ENCODE measurements at places on chromosomes 7 and 10.
A peak's percentile ranks its signal among the peaks of the same experiment; 100 is the strongest.

GRCh38 chr7:28682801-28683200 lies 270.5 kb downstream of the CREB5 start:
- DNase-seq, result no peak

DNA sequence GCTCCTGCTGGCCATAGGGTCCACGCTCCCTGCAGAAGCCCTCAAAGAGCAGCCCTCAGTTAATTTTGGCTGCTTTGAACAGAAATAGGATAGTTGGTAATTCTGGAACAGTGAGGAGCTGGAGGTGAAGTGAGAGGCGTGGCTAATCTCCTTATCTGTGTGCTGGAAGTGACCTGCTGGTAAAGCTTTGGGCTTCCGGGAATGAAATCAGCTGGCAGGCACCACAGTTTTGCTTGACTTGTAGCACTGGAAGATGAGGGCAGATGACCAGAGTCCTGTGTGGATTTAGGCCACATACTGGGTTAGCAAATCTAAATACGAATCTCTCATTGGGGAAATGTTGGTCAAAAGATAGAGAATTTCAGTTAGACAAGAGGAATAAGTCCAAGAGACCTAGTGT lies 10.2 kb downstream of the ATP6V0E2 start:
- no peak for DNase-seq

- no peak for DNase-seq
Measured at GRCh38 chr10:31669357-31669756, 259.3 kb downstream of the ARHGAP12 start.

DNA sequence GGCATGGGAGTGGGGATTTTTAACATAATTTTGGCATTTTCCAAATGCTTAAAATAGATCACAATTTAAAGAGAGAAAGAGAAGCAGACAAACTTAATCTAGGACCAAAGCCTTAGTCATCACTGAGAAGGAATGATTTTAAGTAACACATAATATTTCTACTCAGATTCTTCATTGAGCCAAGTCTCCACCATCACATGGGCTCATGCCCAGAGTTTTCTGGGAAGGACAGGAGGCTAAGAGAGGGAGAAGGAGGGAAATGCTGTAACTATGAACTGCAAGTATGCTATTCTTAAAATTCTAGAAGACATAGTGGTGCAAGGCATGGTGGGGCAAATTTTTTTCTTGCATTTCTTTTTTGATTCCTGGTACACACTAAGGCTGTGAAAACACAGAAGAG lies 23.8 kb upstream of the UBE2D1 start:
- DNase-seq, result no peak

DNA sequence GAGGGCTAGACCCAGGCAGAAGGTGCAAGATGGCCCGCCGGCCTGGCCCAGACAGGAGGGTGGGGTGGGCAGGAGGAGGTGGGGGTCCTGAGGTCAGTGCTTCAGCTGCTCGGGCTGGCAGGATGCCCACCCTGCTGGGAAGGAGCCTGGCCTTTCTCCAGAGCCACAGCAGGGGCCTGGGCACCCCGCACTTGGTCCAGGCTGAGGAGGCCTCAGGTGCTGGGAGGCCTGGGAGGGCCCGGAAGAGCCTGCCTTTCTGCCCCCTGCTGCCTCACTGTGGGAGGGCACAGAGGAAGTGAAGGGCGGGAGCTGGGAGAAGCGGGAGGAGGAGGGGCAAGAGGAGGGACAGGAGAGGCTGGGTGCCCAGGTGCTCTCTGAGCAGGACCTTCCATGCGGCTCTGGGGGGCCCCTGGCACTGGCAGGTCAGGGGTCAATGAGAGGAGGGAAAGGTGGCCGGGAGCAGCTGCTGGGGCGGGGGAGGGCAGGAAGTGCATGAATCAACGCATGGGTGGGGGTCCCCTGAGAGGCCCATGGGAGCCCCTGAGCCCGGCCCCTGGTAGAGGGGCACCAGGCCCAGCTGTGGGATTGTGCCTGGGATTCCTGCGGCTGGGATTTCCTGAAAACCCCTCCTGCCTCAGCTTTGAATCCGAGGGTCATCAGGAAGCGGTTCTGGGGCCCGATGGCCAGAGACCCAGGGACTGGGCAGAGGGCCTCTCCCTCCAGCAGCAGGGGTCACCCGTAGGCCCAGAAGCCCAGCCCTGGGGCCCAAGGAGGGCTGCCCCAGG lies 49.9 kb downstream of the PWWP2B start:
- DNase-seq, result peak; percentile 68

DNA sequence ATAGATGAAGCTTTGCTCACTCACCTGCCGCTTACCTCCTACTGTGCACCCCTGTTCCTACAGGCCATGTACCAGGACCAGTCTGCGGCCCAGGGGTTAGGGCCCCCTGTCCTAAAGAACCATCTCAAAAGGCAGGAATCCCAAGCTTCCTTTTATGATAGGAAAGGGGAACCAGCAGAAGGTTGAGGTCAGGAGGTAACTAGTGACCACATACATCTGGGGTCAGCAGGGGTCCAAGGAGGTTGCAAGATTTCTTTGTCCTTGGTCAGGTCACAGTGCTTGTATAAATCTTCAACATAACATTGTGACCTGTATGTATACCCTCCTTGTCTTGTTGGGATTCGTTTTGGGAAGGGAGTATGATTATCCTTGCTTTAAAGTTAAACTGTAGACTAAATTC lies 73.8 kb downstream of the OAT start:
- no peak for DNase-seq

DNA sequence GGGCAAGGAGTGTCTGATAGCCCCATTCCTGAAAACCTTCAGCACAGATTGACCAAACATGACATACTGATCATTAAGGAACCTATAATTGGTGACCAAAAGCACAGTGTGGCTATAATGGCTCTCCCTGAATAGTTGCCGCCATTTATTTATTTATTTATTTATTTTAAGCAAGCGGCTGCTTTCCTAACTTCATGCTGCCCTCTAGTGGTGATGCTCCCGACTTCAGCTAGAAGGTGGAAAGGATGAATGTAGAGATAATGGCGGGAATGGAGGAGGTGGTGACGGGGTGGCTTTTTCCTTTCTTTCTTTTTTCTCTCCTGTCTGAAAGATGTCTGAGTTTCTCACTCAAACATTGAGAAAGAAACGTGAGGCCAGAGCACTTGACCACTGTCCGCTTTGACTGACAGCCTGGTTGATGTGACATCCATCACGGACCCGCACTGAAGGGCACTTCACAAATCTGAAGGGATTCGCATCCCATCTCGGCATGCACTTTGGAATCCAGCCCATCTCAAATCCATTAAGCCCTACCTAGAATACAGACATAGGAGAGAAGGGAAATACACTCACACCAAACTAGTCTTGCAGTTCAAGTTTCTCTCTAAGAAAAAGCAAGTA lies 1090.1 kb downstream of the KCNMA1 start:
- DNase-seq, result peak; percentile 83
